ENCODE measurements at places on chromosomes 16 and 17.
A peak's percentile ranks its signal among the peaks of the same experiment; 100 is the strongest.

DNA sequence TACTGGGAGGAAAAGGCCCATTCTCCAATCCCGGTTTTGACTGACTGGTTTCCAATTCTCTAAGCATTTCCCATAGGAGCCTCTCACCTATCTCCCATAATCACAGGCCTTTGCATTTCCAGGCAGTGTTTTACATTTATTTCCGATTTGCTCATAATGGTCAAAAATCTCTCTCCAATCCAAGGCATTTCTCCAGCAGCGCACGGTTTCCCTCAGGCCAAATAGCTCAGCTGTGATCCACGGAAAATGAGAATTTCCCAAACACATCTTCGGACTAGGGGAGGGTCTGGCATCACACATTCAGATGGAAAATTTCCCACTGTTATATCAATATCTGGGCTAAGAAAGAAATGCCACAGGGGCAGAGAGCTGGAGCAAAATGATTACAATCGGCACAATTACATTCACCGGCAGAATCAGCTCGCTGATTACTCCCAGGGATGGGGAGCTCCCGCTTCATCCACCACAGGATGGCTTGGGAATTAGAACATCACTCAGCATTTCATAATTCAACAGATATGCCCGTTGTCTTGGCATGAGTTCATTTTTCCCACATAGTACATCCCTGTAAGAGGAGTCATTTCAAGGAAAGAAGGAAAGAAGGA, 6.7 kb downstream of the PIPOX start:
- DNase-seq: no peak

GRCh38 chr16:88480829-88481228, 27.7 kb downstream of the ZFPM1 start:
- DNase-seq: no peak

- no peak for DNase-seq
These were observed 64.1 kb downstream of the ZFHX3 start for GRCh38 chr16:72983728-72984350.

DNA sequence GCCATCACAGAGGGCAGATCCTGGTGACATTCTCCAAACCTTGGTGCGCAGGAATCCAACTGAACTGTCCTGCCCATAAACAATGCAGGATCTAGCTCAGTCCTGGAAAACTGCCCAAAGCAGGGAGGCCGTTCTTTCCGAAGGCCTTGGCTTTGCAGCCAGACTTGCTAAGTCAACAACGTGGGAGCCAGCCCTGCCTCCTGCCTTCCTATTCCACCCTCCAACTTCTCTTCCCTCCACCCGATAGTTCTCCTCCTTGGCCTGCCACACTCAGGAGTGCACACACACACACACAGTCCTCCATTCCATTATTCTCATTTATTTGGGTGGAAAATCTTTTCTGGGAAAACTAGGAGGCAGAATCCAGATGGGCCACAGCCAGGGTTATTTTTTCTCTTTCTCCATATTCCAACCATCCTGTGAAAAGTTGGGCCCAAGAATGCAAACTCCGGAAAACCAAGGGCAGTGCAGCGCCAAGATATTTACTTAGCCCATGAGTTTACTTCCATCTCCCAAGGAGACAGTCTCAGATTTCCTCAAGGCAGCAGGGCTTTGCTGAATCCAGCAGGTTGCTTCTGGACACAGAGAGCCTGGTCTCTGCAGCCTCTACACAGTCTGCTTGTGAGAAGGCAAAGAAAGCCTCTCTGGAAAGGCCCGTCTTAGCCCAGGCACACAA, 15.8 kb downstream of the COPRS start:
- DNase-seq: no peak

DNA sequence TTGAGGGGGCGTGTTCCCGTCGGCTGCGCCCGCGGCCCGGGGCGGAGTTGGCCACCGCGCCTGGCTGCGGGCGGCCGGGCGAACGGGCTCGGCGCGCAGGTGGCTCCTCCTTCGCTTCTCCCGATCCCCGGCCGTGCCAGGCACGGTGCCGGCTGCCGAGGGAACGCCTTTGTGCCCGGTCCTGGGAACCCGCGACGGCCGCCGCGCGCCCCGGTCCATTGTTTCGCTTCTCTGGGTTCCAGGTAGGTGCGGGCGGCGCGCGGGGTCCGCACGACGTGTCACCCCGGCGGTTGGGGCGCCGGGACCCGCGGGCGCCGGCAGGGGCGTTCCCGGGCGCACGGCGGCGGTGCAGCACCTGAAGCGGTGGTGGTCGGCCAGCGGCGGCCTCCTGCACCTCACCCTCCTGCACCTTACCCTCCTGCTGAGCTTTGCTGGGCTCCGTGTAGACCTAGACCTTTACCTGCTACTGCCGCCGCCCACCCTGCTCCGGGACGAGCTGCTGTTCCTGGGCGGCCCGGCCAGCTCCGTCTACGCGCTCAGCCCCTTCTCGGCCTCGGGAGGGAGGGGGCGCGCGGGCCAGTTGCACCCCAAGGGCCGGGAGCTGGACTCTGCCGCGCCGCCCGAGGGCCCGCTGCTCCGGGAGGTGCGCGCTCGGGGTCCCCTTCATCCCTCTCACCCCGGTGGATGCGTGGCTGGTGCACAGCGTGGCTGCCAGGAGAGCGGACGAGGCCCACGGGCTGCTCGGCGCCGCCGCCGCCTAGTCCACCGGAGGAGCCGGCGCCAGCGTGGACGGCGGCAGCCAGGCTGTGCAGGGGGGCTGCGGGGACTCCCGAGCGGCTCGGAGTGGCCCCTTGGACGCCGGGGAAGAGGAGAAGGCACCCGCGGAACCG, 99.9 kb downstream of the EFCAB13 start:
- peak; percentile 8 for DNase-seq

DNA sequence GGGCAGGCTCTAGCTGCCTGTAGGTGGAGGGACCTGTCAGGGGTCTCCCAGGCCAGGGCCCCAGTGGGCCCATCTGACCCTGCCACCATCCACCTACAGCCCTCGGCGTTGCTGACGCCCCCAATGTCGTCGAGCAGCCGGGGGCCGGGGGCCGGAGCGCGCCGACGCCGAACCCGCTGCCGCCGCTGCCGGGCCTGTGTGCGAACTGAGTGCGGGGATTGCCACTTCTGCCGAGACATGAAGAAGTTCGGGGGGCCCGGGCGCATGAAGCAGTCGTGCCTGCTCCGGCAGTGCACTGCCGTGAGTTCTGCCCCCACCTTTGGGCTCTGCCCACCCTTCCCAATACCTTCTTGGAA, 2.2 kb downstream of the FBXL19 start:
- no peak for DNase-seq

DNA sequence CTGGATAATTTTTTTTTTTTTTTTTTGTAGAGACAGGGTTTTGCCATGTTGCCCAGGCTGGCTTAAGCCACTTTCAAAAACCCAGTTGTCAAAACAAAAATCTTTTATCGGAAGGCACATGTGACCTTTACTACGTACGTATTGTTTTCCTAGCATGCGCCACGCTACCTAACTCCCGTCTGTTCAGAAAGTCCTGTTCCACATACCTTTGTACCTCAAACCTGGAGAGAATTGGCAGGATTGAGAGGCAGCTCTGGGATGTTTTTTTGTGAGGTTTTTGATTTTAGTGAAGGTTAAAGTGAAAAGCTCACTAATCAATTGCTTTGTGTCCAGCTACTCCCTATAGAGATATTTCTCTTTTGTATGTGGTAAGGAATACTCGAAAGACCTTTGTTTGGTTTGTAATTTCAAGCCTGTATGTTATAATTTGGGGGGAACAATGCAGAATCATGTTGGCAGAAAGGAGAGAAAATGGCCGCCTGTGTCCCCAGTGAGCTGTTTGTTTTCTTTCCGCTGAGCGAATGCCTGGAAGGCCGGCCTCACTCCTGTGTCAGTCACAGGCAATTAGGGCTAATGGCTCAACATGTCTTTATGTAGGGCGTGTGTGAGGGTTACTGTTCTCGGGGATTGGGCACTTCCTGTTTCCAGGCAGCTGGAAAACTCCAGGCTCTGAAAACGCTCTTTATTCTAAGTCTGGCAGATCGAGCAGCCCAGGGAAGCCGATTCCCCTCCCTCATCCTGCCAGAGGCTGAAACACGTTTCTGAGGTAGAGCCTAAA, 60.8 kb upstream of the CLEC18A start:
- no peak for DNase-seq

- no peak for DNase-seq
These were observed 50.2 kb downstream of the IRX5 start for GRCh38 chr16:54980821-54981220.

DNA sequence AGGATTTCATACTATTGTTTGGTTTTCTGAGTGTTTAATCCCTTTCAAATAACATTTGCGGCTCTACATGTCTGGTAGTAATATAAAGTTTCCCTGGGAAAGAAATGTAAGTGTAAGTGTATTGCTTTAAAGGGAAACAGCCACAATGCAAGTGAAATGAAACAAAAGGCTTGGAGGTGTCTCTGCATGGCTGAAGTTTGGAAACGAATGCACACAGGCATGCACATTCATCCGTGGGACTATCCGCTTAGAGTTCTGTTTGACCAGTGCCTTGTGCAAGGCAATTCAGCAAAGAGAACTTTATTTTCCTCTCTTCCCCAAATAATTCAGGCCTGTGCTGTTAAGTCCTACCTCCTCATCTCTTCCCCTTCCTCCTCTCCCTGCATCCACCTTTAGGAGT, 56.1 kb upstream of the MRTFB start:
- DNase-seq: no peak

Measured in suppressor macrophage treated with lipopolysaccharide for 1 hour (primary cell).